NCI-H1105 (cell line): ENCODE measurements at places on chromosomes 3 and 15.
A peak's percentile ranks its signal among the peaks of the same experiment; 100 is the strongest.

DNA sequence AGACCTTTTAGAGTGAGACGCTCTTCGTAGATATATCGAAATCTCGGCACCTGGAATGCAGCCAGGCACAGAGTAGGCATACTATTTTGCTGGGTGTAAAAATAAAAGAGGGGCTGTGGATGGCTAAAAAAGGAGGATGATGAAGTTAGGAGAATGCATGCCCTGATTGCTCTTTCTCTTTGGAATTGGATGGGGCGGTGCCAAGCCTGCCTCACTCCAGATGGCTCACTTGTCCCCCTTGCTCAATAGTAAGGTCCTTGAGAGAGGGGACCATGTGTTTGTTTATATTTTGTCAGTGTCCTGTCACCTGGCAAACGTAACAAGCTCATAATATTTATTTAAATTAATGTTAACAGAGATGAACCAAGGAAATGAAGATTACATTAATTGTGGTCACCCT lies 33.0 kb downstream of the SNRK start:
- DNase-seq = no peak

- DNase-seq = no peak
Observed at GRCh38 chr3:152964911-152965609, 130.1 kb downstream of the P2RY1 start.

GRCh38 chr3:17033516-17034168 lies 148.9 kb downstream of the PLCL2 start:
- no peak for DNase-seq

- no peak for DNase-seq
Observed at GRCh38 chr15:40280260-40281056, 2.4 kb downstream of the ANKRD63 start.

- no peak for DNase-seq
Observed at GRCh38 chr3:183579967-183580900, 24.7 kb upstream of the KLHL6 start.

DNA sequence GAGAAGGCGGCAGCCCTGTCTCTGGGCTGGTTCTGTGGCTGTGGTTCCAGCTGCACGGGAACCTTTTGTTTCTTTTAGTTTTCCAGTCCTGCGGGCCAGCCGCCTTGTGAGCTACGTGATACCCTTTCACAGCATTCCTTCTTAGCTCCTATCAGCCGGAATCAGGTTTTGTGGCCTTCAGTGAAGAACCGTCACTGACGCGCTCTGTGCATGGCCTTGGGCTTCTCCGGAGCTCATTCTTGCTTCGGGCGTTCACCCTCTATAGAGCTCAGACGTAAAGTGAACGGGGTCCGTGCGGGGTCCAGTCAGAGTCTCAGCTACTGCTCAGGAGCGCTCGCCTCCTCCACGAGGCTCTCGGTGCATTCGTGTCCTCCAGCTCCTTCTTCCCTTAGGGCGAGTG lies 166.7 kb downstream of the FAM43A start:
- DNase-seq = no peak

DNA sequence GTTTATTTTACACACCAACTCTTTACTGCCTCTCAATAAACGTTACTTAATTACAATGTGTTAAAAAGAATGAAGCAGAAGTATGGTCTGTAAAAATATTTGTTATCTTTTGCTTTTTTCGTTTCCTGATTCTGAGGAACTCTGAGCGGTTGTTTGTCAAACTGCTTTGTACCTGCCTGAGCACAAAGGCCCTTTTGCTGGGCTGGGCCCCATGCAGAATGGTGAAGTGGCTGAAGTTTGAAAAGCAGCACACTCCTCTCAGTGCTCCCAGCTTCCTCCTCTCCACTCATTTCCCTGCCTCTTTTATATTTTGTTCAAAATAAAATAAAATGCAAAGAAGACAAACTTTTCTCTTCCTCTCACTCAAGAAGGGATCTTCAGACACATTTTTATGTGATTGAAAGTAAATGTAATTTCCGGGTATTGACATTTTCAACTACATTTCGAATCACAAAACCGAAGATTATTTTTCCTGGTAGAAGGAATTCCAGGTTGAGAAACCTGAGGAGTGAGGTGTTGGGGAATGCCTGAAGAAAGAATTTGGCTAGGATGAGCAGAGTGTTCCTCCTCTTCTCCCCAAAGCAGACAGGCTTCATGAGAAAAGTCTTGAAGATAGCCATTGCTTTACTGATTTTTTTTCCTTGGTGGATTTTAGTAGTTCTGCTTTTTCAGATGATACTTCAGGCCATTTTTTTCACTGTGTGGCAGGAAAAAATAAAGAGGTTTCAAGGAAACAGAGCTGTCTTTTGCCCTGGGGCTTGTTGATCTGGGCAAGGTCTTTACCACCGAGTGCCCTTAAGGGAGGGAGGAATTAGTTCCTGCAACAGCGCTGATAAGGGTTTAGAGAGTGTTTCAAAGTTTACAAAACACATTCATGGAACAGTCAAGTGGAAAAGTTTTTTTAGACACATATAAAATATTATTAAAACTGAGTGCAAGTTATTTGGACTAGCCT lies 229.8 kb downstream of the NFKBIZ start:
- no peak for DNase-seq

- DNase-seq = no peak
Observed at GRCh38 chr3:162684260-162684659, 1187.7 kb downstream of the OTOL1 start.

- DNase-seq = no peak
Observed at GRCh38 chr15:74957476-74958035, 984 bp upstream of the RPP25 start.

DNA sequence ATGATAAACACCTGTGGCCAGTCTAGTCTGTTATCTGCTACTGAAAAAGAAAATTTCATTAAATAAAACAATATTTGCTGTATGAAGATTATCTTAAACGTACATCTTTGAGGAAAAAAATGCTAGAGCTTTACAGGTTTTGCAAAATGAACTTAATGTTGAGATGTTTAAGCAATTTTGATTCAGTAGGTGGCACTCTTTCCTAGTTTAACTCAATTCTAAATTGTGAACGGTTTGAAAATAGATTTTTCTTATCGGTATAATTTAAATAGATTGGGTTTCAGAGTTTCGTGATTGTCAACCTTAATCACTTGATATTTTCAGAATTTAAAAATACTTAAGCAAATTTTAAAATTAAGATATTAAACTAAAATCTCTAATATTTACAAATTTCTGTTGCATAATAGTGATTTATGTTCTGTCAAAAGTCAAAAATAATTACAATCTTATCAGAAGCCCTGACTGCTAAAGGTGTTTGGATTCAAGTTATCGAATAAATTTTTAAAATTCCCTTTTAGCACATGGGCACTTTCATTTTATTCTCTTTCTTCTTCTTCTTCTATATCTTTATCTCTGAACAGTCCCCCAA lies 7.0 kb upstream of the RNF111 start:
- DNase-seq = peak; percentile 22

DNA sequence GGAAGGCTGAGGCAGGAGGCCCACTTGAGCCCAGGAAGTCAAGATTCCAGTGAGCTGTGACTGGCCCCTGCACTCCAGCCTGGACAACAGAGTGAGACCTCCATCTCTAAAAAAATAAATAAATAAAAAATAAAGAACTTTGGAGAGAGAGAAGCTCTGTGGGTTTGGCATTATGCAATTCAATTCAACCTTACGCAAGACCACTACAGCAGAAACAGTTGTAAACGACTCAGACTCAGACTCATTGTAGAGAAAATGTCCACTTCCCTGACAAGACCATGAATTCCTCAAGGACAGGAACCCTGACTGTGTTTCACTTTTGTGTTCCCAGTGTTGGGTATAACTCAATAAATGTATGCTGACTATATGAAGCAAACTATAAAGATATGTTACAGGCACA lies 90.3 kb upstream of the C3orf80 start:
- no peak for DNase-seq

DNA sequence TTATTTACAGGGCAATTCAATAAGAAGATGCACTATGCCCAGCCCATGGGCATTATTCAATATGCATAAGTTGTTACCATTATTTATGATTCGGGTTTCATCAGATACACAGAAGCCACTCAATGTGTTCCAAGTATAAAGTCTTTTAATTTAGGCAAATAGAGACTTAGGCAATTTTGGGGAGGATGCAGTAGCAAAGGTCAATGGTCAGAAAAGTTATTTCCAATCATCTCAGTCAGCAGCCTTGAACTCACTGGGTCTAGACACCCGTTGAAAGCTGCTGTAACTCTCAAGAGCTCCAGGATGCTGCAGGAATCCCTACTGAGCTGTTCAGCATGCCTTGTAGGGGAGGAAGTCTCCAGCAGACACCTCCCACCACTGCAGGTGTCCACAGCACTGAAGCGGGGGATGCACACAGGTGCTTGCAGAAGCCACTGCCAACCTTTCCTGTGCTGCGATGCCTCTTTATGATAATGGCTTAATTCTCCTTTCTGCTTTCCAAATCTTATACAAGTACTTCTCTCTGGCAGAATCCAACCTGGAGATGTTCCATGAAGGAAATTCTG lies 155.0 kb upstream of the SUCLG2 start:
- no peak for DNase-seq

- no peak for DNase-seq
Observed at GRCh38 chr3:113249601-113250000, 38.2 kb downstream of the BOC start.

GRCh38 chr3:37170060-37170459 lies 4.3 kb downstream of the LRRFIP2 start:
- no peak for DNase-seq

- DNase-seq = no peak
Observed at GRCh38 chr3:34376691-34377090, 578.3 kb downstream of the PDCD6IP start.

GRCh38 chr15:88187195-88187594 lies 69.3 kb downstream of the NTRK3 start:
- DNase-seq = no peak

GRCh38 chr15:40327457-40327856 lies 4.0 kb downstream of the INAFM2 start:
- no peak for DNase-seq

DNA sequence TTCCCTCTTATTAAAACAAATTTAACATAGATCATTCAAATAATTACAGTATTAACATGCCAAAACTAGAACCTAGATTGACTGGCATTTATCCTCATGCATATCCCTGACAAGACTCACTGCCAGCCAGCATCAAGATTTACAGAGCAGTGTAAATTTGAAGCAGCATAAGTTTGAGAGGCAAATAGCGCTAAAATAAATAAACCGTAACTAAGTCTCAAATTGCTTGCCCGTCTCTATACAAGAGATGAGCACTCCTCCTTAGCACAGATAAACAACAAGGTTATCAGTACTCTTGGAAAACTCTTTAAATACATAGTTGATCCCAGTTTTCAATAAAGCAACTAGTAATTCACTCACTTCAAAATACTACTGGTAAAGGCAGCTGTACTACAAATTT lies 29.6 kb downstream of the MSL2 start:
- peak; percentile 17 for DNase-seq

DNA sequence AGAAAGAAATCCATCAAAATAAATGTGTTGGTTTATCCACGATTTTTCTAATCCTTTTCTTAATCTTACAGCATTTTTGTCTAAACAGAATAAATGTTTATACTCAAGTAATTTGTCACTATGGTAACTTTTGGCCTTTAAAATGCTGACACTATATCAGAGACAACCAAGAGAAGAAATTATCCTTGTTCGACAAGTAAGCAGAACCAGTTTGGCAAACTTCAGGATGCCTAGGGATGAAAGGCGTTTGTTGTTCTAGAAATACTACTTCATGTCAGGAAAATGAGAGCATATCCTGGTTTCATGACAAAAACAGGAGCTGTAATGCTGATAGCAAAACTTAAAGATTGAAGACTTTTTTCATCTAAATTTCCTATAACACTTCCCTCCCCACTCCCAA lies 308.0 kb upstream of the ATP11B start:
- DNase-seq = no peak

DNA sequence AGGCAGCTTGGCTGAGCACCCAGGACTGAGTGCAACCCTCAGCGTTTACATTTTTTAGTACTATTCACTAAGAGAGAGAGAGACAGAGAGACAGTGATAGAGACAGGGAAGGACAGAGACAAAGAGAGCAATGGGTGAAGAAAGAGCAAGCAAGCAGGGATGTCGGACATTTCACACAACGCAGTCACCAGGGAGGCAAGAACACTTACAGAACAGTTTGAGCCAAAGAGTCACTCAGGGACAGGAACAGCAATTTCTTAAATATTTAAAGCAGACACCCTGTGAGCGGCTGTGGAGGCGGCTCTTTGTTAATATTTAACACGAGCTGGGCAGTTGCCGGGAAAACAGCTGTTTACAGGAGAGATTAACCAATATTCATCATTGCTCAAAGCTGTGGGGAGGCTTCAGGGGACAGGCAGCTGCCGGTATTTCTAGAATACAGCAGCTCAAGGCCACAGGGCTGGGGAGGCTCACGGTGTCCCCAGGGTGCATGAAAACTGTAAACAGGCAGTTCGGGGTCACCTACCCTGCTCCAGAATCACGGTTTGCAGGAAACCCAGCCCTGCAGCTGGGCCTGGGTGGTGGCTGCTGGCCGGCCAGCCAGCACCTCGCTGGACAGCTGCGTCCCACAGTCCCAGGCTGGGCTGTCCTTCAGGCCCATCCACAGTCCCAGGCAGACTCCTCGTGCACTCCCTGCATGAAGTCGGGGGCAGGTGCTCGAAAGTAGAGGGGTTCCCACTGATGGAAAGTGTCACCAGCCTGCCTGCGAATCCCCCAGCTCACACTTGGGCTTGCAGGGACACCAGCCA lies 38.8 kb upstream of the PCSK6 start:
- DNase-seq = no peak

DNA sequence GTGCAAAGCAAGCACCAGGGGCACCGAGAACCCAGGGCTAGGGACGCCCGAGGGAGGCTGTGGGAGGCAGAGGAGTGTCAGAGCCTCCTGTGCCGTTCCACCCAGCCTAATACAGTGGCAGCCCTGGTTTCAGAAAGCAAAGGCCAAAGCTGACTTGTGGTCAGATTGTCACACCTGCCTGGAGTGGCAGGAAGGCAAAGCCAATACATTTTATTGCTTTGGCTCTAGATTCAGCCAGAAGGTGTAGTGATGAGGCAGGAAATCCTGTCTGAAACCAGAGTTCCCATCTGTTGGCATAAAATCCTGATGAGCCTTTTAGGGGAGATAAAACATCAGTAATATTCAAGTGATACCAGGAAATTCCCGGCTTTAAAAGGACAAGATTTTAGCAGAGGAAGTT lies 168.3 kb downstream of the SLCO3A1 start:
- no peak for DNase-seq

- DNase-seq = no peak
Observed at GRCh38 chr3:76941376-76941775, 98.5 kb upstream of the ROBO2 start.

DNA sequence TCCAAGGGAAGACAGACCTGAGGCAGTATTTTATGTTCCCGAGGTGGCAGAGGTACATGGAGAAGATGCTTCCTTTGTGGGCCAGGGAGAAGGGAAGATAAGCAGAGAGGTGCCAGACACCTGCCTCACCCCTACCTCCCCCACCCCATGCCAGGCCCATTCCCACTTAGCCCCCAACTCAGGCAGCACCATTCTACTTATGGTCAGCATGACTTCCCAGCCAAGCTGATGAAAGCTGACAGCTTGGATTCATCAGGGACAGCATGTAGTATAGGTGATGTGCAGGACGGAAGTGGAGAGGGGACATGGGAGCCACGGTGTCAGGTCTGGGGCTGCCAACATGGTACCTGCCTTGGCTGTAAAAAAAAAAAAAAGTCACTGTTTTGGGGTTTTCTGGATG lies 57.5 kb upstream of the CSPG4 start:
- no peak for DNase-seq
